ENCODE measurements at places on chromosomes 2 and 18.

GRCh38 chr2:201404699-201405280 lies 46.5 kb downstream of the TRAK2 start:
- no peak for DNase-seq

DNA sequence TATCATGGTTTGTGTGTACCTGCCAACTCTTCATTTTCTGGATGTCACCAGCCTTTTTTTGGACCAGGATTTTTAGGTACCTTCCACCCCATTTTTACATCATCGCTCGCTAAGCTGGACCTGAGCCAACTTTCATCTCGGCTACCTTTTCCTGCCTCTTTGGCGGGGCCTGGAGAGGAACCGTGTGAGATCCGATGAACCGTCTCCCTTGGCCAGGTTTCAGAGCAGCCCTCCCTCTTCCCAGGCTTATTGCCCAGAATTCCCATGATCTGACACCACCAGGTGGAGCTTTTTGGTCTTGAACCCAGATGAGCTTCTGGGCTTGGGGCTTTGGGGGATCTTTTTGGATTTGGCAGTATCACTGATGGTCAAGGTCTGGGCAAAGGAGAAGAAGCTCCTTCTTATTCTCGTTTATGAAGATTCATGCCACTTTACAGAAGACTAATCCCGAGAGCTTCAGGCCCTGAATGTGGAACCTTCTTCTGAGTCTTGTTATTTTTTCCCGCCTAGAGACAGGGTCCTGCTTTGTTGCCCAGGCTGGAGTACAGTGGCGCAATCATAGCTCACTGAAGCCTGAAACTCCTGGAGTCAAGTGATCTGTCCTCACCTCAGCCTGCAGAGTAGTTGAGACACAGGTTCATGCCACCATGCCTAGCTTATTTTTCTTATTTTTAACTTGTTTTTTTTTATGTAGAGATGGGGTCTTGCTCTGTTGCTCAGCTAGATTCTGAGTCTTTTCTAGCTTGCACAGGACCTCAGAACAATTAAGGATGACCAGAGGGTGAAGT lies 50.4 kb downstream of the GATA6 start:
- no peak for DNase-seq

DNA sequence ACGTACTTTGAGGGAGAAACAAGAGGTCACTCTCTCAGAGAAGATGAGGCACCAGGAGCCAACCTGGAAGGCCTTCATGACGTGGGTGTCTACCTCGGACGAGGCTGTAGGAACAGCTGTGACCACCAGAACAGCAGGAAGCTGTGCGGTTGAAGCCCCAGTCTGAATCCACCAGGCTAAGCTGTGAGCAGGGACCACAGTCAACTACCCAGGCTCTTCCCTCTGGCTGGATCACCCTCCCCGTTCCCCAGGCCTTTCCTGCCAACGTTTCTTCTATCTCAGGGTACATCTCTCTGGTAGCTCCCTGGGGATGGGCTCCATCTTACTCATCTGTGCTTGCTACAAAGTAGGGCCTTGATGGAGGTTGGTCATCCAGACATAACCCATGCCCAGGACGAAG lies 36.8 kb upstream of the CYP27C1 start:
- DNase-seq, result no peak

DNA sequence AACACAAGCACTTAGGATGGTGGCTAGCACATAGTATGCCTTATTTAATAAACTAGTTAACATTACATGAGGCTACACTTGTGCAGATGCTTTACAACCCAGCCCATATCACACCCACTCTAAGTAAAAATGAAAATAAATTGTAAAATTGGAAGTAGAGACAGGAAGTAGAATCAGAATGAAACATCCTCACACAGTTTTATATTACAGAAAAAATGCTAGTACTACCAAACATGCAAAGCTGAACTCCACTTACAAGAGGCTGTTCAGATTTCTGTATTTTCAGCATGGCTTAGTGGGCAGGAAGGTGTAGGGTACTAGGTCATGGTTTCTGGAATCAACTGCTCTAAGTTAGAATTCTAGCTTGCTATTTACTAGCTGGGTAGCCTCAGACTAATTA lies 18.2 kb upstream of the CRIM1 start:
- no peak for DNase-seq

- no peak for DNase-seq
These were observed 76.9 kb downstream of the NXPH2 start for GRCh38 chr2:138703242-138703641.

- no peak for DNase-seq
These were observed 697.0 kb upstream of the HS6ST1 start for GRCh38 chr2:129015397-129016285.

- DNase-seq, result no peak
These were observed 121.8 kb upstream of the DNAJC10 start for GRCh38 chr2:182594286-182594685.

GRCh38 chr2:102238039-102238756 lies 51.4 kb downstream of the IL1RL2 start:
- no peak for DNase-seq

DNA sequence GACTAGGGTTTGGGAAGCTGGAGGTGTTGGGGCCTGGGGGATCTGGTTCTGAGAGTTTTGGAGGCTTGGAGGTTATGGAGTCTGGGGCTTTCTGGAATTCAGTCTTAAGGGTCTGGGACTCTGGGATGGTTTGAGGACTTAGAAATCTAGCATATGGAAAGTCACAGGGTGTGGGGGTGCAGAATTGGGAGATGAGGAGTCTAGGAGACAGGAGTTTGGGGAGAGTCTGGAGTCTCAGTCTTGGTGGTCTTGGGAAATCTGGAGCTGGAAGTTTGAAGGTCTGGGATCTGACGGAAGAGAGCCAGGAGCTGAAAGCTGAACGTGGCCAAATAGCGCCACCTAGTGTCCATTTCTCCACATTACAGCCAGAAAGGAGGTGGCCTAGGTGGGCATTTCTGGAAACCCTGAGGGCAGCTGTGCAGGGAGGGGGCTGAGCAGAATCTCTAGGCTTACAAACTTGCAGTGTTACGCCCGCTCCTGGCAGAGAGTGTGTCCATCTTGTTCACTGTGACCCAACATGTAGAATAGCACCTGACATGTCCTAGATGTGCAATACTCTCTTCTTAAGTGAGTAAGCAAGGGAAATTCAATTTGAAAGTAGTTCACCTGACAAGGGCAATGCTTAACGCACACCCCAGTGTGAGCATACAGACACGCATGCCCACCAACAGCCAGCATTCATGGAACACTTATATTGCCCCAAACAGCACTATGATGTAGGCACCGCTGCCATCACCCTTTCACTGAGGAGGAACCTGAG lies 204.8 kb downstream of the TFCP2L1 start:
- peak; percentile 44 for DNase-seq

DNA sequence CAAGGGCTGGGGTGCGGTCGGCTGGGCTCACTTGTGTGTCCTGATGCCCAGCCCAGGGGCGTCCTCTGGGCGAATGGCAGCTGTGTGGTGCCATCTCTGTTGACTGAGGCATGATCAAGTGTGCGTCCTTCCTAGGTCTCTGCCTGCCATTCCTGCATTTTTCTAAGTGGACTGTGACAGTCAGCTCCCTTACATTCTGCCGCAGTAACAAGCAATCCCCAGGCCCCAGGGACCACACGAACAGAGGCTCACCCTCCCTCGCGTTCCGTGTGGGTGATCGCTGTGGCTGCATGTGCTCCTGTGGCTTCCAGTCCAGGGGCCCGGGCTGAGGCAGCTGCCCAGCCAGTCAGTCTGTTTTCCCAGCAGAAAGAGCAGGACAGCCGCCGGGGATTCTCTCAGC lies 17.8 kb downstream of the D2HGDH start:
- DNase-seq, result no peak

DNA sequence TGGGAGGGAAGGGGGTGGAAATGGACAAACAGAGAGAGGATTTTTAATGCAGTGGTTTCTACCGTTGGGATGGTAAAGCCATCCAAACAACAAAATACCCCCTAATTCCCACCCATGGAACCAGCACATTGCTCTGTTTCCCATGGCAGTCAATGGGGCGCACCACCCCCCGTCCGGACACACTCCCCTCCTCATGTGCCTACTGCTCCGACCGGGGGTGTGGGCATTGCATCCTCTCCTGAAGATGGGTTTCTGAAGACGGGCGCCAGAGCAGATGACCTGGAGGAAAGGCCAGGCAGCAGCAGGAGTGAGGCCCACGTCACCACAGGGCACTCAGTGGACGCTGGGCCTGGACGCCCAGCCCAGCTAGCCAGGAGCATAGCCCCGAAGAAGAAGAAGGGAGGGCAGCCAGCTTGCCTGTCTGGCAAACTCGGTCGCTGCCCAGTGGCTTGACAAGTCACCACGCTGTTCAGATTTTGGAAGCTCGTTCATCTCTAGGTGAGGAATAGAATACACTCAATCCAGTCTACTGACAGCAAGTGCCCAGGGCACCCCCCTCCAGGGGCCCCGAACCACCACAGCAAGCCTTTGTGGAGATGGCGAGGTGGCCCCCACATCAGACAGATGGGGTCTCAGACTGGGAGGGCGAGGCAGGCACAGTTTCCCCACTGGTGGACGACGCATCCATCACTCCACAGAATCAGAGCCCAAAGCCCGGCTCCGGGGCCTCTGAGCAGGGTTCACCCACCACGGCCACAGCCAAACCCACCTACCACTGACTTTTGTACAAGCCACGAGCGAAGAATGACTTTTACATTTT lies 296.2 kb upstream of the SALL3 start:
- DNase-seq, result no peak

DNA sequence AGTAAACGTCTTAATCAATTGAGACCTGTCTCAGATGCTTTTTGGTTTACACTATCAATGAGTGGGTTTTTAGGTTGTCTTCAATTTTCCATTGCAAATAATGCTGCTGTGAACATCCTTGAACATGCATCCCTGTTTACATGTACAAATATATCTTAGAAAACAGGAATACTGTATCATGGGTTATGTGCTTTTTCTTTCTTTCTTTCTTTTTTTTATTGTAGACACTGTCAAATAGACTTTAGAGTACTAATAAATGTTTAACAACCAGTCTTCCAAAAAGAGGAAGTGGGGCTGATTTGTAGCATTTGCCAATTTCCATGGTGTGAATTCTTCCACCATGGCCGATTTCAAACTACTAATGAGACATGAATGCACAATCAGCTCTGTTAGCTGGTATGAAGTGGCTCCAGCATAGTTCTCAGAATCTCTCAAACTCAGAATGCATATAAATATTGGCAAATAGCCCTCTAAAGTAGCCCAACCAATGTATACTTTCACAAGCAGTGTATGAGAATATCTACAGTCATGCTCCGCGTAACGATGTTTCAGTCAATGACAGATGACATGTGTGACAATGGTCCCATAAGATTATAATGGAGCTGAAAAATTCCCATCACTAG lies 50.3 kb upstream of the B3GNT2 start:
- DNase-seq, result no peak

DNA sequence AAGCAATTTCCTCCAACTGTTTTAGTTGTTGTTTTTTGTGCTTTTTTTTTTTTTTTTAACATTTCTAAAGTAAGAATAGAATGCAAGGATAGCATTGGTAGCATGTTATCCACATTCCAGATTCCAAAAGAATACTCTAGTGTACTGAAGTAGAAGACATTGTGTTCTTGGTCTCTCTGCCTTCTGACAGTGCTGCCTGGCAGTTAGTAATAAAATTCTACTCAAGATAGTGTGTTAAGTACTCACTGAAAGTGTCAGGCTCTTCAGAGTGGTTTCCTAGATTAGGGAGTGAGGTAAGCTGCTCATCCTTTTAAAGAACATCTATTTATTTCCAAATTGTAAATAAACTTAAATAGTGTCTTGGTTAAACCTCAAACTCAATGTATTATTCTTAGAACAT lies 253.7 kb downstream of the HNMT start:
- DNase-seq, result no peak

DNA sequence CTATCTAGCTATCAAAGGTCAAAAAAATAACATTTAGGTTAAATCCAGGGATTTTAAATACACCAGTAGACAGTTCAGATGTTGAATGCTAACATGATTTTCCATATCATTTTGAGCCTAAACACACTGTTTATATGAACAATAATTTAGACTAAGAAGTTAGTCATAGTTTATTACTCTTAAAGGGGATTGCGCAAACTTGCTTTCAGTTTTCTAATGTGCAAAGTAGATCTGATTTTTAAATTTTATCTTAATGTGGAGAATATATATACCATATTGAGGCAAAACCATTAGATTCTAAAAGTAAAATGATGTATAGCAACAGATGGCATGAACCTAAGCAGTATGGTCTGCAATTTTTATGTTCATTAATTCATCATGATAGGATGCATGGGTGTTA lies 76.6 kb downstream of the CDH7 start:
- DNase-seq, result no peak

DNA sequence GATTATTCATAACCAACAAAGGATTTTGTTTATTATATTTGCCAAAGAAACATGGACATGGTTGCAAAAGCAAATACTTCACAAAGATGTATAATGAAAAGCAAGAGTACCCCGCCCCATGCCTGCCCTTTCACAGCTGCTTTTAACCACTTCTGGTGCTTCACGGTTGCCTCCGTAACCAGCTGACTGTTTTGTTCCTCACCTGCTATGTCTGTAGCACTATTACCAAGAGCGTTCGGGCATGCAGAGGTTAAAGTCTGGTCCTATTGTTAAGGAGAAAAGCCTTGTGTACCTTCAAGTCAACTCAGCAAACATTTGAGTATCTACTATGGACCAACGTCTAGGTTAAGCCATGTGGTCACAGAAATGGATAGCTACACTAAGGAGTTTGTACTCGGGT lies 115.2 kb upstream of the FOSL2 start:
- peak; percentile 13 for DNase-seq

DNA sequence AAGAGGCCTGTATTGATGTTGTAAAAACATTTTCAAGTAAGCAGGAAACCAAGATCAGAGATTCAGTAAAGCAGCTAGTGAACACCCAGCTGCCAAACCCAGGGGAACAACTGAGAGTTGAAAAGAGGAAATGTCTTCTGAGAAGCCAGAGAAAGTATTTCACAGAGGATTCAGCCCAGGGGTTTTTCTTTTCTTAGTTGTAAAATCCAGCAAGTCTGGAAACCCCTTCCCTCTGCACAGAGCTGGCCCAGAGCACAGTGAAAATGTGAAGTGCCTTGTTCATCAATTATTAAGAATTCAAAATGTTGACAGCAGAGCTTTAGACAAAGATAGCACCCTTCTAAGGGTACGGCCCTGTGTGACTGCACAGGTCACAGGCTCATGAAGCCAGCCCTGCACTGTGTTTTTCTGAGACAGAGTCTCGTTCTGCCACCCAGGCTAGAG lies 28.4 kb downstream of the AFF3 start:
- DNase-seq, result no peak

DNA sequence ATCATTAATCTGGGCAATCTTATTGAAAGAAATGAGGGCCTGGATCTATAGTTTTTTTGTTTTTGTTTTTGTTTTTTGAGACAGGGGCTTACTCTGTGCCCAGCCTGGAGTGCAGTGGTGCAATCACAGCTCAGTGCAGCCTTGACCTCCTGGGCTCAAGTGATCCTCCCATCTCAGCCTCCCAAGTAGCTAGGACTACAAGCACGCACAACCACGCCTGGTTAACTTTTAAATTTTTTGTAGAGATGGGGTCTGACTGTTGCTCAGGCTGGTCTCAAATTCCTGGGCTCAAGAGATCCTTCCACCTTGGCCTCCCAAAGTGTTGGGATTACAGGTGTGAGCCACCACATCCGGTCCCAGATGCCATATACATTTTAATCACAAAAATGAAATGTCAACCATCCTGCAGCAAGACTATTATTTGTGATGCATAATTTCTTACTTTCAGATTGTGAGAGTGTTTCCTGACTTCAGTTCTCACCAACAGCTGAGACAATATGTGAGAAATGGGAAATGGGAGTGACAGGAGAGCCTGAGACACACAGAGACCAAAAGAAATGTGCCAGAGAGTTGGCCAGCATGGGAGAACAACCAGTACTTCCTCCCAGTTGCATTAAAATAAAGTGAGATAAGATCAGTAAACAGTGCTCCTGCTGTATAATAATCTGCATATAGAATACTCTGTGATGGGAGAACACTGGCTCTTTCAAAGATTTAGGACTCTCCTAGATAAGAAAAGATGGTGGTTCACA lies 87.6 kb downstream of the METTL8 start:
- no peak for DNase-seq
